Activated naive CD8-positive, alpha-beta T cell treated with anti-CD3 and anti-CD28 coated beads, Interleukin-2, amount 50 U/mL, for 16 hours (primary cell): ENCODE measurements at places on chromosomes 5 and 9.

- no peak for DNase-seq
Measured at GRCh38 chr9:91496351-91496750, 72.7 kb upstream of the NFIL3 start.

DNA sequence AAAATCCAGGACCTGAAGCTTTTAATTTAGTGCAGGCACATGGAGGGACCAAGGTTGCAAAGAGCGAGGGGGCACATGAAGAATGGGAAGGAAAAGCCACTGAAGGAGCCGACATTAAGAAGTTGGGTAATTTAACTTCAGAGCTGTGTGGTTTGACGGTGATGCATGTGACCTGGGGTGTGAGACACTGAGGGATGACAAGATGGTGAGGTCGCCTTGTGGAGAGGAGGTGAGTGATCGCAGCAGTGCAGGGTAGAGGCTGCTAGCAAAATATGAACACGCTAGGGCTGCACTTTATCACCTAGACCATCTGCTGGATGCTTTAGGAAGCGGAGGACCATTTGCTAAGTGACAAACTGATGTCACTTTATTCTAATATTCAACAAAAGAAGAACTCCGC is 339.0 kb upstream of the KIF2A start:
- no peak for DNase-seq

DNA sequence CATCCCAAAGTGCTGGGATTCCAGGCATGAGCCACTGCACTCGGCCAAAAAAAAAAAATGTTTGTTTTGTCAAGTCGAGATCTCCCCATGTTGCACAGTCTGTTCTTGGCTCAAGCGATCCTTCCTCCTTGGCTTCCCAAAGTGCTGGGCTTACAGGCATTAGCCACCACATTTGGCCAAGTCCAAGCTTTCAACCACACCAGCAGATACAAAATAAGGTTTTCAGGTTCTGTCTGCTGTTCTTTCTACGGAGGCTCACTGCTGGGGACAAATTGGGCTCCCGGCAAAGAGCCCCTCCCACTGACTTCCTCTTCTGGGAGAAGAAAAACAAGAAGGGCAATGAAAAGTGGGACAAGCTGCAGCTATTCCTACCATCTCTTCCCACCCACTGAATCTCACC is 37.6 kb upstream of the GGTA1 start:
- no peak for DNase-seq

- DNase-seq, result no peak
Measured at GRCh38 chr5:108678091-108678490, 69.6 kb upstream of the FER start.

GRCh38 chr9:126428534-126429175 is 102.0 kb downstream of the MVB12B start:
- DNase-seq, result no peak

DNA sequence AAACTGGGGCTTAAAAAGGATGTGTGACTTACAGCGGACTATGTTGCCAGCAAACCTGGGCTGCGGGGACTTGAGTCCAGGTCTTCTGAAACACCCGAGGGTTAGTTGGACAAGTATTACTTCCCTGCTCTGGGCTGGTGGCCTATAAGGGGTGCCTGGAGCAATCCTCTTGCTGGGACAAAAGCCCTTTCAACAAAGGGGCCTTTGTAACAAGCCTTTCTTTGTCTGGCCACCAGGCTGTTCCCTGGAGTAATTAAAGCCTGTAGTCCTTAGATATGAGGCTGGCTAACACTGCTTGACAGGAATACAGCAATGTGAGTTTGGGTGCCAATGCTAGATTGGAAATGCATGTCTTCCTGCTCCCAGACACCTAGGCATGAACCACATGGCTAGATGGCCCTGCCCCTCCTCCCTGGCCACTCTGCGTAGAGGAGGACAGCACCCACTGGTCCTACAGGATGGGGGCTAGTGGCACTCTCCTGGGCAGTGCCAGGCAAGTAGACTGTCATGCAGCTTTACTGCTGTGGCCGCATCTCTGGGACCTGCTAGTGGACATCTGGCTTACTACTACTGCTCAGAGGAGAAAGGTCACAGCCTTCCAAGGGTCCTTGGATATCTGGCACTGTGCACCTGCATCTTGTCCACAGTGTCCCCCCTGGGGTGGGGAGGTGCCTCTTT is 343.1 kb downstream of the ZSWIM6 start:
- DNase-seq, result no peak

DNA sequence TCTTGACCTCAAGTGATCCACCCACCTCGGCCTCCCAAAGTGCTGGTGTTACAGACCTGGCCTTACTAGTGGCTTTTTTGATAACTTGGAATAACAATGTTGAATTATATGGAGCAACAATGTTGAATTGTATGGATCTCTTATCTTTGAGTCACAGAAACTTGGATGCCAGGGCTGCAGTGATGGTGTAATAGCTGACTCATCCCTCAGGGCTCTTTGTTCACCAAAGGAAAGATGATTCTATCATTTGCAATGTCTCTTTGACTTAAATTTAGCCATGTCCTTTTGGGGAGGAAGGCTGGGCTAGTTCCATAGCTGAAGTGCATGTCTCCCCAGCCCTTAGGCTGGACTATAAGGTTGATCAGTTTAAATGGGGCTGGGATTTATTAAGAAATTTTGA is 172.3 kb downstream of the PDZD2 start:
- DNase-seq, result no peak

GRCh38 chr5:10485142-10485795 is 43.6 kb downstream of the ROPN1L start:
- no peak for DNase-seq

DNA sequence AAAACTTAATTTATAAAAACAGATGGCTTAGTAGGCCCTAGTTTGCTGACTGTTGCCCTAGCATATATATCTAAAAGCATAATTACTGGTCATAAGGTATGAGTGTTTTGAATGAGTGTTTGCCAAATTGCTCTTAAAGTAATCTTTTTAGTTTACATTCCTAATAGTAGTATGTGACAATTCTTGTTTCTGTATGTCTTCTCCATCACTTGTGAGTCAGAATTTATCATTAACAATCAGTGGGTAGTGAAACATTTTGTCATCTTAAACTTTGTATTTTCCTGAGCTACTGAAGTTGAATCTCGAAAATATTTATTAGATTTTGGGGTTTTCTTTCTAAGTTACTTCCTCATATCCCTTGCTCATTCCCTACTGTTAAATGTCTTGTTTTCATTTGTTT is 49.6 kb downstream of the APC start:
- no peak for DNase-seq

- DNase-seq, result no peak
Measured at GRCh38 chr9:1535051-1535450, 480.1 kb upstream of the SMARCA2 start.

GRCh38 chr9:72256931-72257330 is 107.7 kb downstream of the GDA start:
- DNase-seq, result no peak

- no peak for DNase-seq
Measured at GRCh38 chr9:107827304-107827703, 337.7 kb upstream of the KLF4 start.

- no peak for DNase-seq
Measured at GRCh38 chr9:1514776-1515363, 464.7 kb downstream of the DMRT2 start.

- no peak for DNase-seq
Measured at GRCh38 chr9:79431019-79431679, 140.6 kb upstream of the TLE4 start.

- DNase-seq, result no peak
Measured at GRCh38 chr5:142783601-142784341, 13.6 kb downstream of the ARHGAP26 start.

DNA sequence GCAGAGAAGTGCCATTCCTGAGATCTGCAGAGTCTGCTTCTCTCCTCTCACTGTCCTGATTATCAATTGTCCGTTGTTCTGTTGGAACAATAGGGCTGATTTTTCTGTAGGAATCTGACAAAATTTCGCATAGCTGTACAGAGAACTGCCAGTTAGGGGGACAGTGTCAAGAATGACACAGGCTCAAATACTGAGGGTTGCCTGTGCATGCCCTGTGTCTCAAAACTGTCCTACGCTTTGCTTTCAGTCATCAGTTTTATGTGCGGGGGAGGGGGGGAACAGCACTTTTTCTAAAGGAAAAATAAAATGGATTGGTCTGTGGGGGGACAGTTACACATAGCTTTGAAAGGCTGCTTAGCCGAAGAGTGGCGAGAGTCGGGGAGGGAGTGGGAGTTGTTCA is 248.6 kb downstream of the PDZD2 start:
- DNase-seq, result no peak

DNA sequence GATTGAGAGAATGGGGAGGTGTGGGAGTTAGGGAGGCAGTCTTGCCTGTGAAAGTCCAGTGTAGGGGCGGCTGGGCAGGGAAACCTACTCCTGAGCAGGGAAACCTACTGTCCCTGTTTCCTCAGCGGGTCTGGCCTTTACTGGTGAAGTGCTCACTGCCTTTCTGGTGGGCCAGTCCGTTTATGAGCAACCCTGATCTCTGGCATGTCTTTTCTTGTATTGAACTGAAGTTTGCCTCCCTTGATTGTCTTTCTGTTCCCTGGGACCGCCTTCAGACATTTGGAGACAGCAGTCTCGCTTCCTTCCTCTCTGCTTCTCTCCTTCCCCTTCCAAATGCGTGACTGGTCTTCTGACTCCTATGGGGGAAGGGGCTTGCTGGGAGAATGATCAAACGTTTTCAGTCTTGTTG is 2.9 kb downstream of the SNX18 start:
- no peak for DNase-seq

DNA sequence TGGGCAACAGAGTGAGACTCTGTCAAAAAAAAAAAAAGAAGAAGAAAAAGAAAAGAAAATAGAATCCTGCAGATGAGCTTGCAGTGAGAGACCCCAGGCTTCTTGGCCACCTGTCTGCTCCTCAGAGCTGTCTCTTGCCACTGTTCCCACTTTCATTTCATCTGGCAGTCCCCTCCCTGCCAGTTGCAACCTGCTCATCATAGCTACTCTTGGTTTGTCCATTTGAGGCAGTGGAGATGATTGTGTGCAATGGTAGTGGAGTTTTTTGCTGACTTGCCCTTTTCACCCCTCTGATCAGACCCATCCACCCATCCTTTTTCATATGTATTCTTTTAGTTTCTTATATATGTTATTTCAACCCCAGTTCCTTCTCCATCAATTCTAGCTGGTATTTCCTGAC is 28.7 kb downstream of the ANKRD33B start:
- DNase-seq, result no peak

- DNase-seq, result no peak
Measured at GRCh38 chr5:175521313-175521833, 43.0 kb downstream of the SFXN1 start.

DNA sequence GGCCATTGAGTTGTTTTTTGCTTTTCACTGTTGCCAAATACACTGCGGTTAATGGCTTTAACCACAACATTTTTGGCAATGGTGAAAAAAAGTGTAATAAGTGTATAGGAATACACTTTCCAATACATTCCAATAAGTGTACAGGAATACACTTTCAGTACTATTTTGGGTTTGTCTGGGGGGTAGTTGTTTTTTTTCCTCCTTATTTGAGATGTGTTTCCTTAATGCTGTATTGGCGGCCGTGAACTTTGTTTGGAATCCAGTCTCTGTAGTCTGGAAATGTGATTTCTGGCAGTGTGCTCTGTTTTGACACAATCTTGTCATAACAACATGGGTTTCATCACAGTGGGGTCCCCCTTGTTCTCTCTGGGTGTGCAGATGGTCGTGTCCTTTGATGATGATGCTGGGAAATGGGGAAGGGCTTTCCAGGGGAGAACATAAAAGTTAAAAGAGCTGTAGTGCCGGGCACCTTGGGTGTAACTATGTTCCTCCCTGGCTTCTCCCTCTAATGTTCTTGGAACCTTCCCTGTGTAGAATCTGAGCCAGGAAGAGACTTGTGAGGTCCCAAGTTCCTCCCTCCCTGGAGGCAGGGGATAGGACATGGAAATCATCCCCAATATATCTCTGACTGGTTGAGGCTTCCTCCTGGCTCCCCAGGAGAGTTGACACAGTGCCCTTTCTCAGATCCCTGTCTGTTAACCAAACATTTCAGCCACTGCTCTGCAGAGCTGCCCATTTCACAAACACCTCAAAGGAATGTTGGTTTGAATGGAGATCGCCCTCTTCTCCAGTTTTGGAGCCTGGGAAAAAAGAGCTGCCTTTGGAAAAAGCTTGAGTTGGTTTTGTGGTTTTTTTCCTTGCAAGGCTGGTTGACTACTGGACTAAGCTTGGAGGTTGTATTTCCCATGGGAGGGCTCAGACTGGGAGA is 44.8 kb downstream of the RCL1 start:
- DNase-seq, result no peak

GRCh38 chr5:10021248-10021647 is 228.4 kb downstream of the ATPSCKMT start:
- DNase-seq, result no peak

GRCh38 chr5:110040178-110040577 is 350.5 kb downstream of the MAN2A1 start:
- DNase-seq, result no peak

DNA sequence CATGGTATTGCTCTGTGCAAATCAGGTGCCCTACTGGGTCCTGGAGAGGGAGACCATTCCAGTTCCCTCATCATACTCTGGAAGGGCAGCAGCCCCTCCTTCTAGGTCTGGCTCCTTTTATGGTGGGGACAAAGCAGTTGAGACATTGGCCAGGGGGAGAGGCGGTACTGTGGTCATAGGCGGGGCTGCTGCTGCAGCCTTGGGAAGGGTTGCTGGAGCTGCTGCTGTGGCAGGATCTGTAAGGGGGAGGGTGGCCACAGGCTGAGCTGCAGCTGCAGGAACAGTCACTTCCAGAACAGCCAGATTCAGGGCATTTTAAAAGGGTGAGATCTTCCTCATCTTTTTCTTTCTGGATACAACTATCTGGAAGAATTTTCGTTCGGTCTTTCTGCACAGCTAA is 233.0 kb upstream of the SGCD start:
- no peak for DNase-seq

GRCh38 chr5:152511531-152512132 is 106.6 kb upstream of the NMUR2 start:
- DNase-seq, result no peak

GRCh38 chr5:79702606-79703380 is 13.2 kb downstream of the CMYA5 start:
- no peak for DNase-seq

GRCh38 chr9:92775466-92775865 is 10.8 kb upstream of the BICD2 start:
- DNase-seq, result no peak

DNA sequence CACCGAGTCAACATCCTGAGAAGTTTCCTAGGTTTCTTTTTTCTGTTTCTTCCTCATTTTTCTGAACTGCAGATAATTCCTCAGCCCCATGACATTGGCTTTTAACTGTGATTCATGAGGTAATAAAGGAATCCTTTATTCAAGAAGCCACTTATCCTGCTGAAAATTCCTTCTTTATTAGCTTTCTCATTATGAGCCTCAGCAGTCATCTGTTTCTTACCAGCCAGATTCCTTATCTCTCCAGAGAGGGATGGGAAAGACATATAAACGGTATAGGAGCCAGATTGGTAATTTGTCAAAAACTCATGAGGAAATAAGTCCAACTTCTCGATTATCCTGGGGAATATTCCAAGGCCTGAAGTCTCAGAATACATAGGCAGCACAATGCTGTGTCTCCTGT is 465.4 kb downstream of the ICE1 start:
- no peak for DNase-seq

DNA sequence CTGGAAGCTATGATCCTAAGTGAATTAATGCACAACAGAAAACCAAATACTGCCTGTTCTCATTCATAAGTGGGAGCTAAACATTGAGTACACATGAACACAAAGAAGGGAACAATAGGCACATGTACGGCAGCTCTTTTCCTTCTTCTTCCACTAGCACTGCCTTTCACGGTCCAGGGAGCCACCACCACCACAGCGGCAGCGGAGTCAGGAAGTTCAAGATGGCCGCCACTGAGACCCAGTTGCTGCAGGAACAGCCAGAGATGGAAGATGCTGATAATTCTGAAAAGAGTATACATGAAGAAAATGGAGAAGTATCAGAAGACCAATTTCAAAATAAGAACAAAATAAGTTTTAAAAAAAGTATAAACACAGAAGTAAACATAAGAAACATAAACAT is 39.5 kb upstream of the TNFSF15 start:
- DNase-seq, result no peak
